ENCODE measurements at places on chromosomes 7 and 10. TPM values are rescaled to one million over a fixed set of nuclear protein-coding genes. Genes with fewer than 3 reads are reported as not detected.

DNA sequence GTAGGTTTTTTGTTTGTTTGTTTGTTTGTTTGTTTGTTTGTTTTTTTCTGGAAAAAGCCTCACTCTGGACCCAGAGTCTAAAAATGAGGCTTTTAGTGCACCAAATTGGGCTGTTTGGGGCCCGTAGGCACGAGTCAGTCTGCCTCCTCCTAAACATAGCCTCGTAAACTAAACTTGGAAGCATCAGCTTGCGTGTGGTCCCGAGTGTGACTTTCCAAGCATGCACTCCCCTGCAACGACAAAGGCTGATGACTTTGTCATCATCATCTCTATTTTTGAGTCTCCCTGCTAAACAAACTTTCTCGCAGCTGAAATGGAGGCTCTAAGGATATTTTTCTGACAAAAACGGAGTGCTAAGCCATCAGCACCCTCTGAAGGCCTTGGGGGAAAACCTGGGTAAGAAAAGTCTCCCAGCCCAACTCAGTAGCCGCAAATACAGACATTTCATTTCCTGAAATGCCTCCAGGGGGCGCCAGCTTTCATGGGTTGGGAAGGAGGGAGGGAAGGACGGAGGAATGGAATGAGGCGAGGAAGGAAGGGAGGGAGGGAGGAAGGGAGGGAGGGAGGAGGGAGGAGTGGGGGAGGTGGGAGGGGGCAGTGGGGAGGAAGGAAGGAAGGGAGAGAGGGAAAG, 245.9 kb downstream of the KCNMA1 start:
- peak; percentile 18 for DNase-seq

GRCh38 chr10:112700215-112700671, 249.8 kb upstream of the TCF7L2 start:
- DNase-seq, result no peak

DNA sequence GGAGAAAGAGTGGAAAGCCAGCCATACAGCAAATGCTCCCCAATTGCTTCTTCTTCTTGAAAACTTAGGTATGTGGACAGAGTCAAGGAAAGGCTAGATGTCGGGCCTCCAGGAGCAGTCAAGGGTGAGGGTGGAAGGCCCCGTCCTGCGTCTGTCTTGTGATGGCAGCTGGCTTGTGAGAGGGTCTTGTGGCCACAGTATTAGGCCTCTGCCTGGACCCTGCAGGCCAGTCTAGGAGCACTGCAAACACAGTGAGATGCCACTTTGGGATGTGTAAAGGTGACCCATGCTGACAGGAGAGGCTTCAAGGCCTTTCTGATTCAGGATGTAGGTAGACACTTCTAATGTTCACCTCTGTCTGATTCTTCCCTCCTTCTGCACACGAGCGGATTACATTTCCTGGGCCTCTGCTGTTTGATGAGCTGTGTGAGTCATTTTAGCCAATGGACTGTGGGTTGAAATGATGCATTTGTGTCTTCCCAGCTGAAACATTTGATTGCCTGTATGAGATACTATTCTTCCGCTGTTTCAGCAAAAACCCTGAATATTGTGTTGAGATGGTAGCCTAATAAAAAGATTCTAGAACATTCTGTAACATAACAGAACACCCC, 135.4 kb downstream of the EMX2 start:
- no peak for DNase-seq

DNA sequence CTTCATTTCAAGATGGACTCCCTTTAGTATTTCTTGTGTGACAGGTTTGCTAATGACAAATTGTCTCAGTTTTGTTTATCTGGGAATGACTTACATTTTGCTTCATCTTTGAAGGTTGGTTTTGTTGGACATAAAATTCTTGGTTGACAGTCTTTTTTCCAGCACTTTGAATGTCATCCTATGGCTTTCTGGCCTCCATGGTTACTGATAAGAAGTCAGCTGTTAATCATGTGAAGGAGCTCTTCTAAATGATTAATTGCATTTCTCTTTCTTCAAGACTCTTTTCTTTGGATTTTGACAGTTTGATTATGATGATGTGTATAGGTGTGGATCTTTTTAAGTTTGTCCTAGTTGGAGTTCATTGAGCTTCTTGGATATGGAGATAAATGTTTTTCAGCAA, 26.9 kb upstream of the HHEX start:
- no peak for DNase-seq

DNA sequence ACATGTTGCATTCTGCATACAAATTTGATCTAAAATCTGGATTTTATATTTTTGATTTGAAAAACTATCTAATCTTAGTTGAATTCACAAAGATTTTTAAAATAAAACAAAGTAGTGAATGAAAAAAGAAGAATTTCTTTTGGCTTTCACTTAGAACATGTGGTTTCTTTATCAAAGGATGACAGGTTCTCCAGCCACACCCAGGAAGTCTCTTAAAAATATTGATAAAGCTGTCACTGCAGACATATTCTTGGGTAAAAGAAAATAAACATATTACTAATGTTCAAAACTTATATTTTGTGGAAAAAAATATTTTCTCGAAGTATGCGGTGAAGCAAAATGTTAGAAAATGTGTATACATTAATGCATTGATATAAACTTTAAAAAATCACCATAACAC, 44.3 kb downstream of the ARL4A start:
- DNase-seq, result no peak

GRCh38 chr10:121138112-121138860, 287.1 kb downstream of the WDR11 start:
- no peak for DNase-seq

DNA sequence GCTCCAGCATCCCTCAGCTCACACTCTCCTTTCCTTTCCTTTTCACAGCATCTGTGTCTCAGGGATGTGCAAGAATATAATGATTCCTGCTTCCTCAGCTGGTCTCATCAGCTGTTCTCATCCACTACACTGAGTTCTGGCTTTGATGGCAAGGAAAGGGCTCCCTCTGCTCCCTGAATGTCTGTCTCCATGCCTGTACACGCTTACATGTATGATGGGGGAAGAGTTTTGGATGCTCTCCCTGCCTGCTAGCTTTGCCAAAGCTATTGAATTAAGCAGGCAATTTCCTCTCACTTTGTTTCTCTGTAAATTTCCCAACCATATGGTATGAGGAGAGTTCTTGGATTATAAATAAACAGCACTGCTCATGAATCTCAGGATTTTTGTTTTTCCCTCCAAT, 254.5 kb downstream of the SORCS3 start:
- no peak for DNase-seq

DNA sequence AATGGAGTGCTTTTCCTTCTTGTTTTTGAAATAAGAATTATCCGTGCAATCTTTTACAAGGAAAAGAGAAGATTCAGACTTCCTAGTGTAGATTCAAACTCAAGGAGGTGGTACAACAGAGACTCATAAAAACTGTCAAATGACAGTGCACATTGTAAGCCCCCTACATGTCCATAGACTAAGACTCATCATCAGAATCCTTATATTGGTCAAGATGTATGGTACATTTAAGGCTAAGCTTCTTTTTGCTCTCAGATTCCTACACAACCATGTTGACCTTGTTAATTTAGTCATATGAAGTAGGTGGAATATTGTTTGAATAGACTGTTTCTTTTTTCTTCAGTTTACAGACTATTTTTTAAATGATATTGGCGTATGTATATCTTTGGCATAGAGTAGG, 11.6 kb downstream of the CD36 start:
- no peak for DNase-seq

DNA sequence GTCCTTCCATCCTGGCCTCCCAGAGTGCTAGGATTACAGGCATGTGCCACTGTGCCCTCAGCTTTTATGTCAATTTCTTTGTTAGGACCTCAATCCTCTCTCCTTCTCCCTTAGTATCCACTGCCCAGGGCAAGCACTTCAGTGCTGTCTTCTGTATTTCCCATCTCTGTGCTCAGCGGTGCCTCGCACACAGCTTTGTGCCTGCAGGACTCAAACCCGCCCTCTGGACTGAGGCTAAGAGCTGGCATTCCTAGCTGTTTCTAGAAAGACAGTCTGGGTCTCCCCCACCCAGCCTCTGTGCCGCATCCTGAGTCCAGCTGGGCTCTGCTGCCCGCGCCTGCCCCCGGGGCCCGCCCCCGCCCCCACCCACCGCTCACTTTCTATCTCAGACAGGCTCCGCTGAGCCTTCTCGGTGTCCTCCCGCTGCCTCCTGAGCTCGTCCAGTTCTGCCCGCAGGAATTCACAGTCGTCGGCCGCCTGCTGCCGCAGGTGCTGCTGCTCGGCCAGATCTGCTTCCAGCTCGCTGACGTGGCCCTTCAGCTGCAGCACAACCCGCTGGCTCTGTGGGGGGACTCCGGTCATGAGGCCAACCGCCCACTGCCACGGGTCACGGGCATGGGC, 67.3 kb downstream of the SPDYE5 start:
- no peak for DNase-seq

- DNase-seq, result no peak
Measured at GRCh38 chr10:83957168-83957947, 182.0 kb upstream of the GHITM start.

DNA sequence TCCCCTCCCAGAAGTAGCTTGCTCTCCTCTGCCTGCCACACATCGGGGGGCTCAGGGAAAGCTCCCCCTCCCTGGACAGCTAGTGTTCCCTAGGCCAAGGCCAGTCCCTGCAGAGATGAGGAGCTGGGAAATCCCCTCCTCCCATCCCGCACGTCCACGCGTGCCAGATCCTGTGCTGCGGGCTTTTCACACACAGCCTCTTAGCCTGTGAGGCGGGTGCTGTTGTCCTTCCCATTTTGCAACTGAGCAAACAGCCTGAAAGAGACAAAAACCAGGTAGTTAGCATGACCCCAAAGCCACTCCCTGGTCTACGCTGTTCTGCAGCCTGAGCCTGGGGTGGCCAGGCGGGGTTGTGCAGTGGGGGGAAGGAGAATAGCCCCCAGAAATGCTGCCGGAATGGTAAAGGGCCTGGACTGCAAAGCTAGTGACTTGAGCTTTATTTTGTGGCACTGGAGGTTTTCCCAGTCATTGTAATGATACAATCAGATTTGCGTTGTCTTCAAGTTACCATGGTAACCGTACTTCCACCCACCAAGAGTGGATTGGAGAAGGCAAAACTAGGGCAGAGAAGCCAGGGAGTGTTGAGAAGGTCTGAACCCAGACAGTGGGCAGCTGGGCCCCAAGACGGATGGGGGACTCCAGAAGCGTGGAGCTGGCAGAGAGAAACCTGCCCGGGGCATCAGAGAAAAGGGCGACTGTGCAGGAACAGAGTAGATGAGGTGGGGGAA, 98.6 kb upstream of the KCTD7 start:
- DNase-seq, result no peak

DNA sequence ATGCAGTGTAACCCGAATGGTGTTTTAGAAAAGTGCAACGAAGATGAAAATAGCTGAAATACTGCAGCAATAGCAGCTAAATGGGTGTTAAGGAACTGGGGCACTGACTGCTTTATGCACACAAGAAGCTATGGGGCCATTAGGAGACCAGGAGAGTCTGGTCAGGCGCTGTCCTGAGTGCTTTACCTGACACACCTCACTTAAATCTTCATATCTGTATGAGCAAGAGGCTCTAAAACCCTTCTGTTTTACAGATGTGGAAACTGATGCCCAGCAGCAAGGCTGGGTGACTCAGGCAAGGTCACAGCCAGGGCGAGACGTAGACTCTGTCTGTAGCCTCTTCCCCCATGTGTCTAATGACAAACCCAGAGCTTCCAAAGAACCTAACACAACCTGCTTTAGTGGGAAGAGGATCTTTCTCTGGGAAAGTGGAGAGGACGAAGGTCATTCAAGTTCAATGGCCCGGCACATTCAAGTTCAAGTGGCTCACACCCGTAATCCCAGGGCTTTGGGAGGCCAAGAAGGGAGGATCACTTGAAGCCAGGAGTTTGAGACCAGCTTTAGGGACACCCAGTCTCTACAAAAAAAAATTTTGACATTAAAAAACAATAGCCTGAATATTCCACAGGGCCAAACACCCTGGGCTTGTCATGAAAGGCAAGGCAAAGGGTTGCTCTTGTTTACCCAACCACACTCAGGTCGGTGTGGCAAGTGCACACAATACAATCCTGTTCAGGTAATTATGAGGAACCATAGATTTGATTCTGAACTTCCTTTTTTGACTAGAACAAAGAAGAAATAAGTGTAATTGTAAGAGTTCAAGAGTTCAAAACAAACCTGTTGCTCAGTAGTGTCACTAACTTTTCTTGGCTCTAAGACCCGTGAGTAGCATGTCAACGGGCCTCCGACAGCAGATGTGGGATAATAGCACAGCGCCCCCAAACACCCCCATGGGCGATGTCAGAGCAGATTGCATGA, 53.7 kb upstream of the KLF6 start:
- no peak for DNase-seq

DNA sequence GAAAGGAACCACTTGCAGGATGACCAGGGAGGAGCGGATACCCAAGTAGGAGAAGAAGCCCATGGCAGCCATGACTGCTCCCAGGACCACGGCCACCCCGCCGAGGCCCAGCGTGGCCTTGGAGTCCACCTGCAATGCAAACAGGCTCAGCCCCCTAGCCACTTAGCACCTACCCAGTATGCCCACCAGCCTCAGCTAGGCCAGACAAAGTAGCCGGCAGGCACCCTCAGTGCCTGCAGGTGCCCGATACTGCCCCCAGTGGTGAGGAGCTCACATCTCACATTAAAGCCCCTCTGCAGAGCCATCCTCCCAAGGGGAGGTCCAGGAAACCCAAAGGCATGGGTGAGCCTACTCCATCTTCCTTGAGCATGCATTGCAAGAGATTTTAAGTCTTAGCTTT, 6.6 kb downstream of the NPC1L1 start:
- peak; percentile 65 for DNase-seq

GRCh38 chr7:17939606-17940301, 540 bp downstream of the SNX13 start:
- DNase-seq, result peak; percentile 78

DNA sequence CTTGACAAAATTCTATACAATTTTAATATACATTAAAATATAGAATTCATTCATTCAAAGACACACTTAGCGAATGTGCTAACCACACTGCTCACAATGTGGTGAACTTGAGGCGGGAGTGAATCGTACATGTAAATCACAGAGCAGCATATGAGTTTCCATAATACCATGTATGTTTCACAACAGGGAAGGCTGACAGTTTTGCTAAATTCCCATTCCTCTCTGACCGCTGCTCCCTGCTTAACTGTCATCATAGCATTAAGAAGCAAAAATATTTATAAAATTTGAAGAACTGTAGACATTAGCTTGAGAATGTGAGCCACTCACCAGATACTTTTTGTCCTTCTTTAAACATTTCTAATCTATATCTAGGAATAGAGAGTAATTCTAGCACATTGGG, 763.3 kb downstream of the MAGI2 start:
- DNase-seq, result no peak

GRCh38 chr10:46026106-46026505, 4.3 kb downstream of the NCOA4 start:
- no peak for DNase-seq

GRCh38 chr10:59801171-59801570, 47.9 kb upstream of the MRLN start:
- no peak for DNase-seq

TDRD1 gene
- total RNA-seq, result not detected

ITIH5 gene
- total RNA-seq, result 6.3 TPM

PNLIPRP3 gene
- total RNA-seq, result not detected

CALML5 gene
- not detected for total RNA-seq

PIK3AP1 gene
- 13.0 TPM for total RNA-seq

Data from Peyer's patch (tissue), 4 donors.